HT-29 (cell line): ENCODE measurements at places on chromosomes 5 and 9. TPM values are rescaled to one million over a fixed set of nuclear protein-coding genes. Genes with fewer than 3 reads are reported as not detected.

PCDHGB7 gene
- total RNA-seq: 0.66 and 2.1 TPM in 2 replicates

PCDHGA1 gene
- 0.21 and 0.61 TPM in 2 replicates for total RNA-seq

NR2F1-AS1 gene
- 2.8 and 4.1 TPM in 2 replicates for total RNA-seq

DRD1 gene
- total RNA-seq: not detected in 2 replicates

PDZD2 gene
- total RNA-seq: not detected in 2 replicates

LCN12 gene
- 0.58 and 0.94 TPM in 2 replicates for total RNA-seq

CYLC2 gene
- total RNA-seq: not detected in 2 replicates

PIP5K1B gene
- total RNA-seq: 1.1 and 1.2 TPM in 2 replicates

PRXL2C gene
- total RNA-seq: 4.1 and 4.6 TPM in 2 replicates

SLC45A2 gene
- total RNA-seq: not detected in 2 replicates
